ENCODE measurements at places on chromosomes 3 and 15.

GRCh38 chr3:134105876-134106556, 76.3 kb upstream of the SLCO2A1 start:
- no peak for DNase-seq

DNA sequence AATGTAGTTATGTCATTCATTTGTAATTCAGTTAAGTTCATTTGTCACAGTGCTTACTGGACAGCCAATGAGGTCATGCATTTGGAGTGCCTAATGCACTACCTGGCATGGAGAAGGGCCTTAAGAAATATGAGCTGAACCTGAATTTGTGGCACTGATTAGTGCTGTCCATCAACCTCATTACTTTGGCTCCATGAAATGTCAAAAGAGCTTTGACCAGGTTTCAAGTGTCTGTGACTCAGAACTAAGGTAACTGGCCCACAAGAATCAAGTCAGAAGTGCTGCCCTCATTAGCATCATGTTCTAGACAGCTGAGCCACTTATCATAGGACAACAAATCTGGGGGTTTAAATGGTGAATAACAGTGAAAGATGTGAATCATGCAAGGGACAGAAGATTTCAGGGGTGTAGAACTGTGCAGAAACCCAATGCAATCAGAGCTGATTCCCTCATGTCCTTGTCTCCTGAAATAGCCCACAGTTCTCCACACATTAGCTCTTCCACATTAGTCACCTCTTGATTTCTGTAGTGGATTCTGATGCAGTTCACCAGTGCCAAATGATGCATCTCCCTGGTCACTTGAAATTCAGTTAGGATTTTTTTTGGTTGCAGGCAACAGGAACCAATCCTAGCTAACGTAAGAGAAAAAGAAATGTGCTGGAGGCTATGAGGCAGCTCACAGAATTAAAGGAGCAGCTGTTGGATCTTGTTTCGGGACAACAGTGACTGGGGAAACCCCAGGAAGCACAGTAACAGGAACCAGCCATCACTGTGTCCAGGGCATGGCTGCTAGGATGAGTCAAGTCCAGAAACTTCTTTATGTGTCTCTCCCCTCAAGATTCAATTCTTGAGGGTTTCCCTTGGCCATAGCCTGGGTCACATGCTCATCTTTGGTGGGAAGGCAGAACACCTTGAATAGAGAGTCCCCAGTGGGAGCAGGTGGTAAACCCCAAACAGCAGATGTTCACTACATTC, 38.7 kb downstream of the CHST2 start:
- no peak for DNase-seq

DNA sequence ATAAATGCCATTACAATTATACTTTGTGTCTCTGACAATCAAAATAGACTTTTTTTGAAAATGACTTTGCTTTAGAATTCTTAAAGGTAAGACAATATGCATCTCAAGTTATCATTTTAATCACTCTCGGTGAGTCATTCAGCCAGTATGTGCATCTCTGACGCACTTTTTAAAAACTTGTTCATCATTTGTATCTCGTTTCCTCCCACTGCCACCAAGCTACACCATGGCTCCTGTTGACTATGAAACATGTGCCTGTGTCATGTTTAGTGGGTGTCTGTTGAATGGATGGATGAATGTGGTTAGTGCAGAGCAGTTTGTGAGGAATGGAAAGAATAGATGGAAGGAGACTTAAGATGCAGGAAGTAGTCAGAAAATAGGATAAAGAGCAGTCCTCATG, 68.6 kb downstream of the ARPP21 start:
- no peak for DNase-seq

DNA sequence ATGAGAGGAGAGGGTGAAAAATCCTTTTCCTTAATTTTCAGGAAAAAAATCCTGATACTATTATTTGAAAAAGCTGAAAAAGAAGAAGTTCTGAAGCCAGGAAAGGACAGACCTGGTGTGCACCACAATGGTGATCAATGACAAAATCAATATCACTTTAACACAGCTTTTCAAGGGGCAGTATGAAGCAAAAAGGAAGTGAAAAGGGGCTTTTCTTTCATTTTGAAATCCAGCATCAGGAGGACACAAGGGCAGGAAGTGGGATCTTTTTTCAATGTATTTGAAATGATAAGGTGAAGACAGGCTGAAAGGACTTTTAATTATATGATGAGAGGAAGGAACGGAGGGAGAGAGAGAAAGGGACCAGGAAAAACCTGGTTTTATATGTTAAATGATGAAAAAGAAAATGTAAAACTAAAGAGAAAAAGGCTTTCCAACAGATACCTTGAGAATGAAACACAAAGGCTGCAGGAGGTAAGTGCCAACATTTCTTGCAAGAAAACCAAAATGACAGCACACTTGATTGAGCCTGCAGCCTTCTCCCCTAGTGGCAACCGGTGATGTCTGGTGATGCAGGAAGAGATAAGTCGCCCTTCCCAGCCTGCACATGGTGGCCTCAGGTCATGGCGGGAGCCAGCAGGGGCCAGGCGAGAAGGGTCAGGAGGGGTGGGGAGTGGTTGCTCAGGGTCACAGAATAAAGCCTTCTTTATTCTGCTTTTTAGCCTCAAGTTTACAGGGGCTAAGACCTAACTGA, 236.7 kb upstream of the WNT5A start:
- DNase-seq, result no peak

GRCh38 chr3:177750436-177750835, 553.2 kb upstream of the TBL1XR1 start:
- DNase-seq, result no peak

- peak; percentile 32 for DNase-seq
Observed at GRCh38 chr3:155676252-155676981, 68.5 kb downstream of the PLCH1 start.

DNA sequence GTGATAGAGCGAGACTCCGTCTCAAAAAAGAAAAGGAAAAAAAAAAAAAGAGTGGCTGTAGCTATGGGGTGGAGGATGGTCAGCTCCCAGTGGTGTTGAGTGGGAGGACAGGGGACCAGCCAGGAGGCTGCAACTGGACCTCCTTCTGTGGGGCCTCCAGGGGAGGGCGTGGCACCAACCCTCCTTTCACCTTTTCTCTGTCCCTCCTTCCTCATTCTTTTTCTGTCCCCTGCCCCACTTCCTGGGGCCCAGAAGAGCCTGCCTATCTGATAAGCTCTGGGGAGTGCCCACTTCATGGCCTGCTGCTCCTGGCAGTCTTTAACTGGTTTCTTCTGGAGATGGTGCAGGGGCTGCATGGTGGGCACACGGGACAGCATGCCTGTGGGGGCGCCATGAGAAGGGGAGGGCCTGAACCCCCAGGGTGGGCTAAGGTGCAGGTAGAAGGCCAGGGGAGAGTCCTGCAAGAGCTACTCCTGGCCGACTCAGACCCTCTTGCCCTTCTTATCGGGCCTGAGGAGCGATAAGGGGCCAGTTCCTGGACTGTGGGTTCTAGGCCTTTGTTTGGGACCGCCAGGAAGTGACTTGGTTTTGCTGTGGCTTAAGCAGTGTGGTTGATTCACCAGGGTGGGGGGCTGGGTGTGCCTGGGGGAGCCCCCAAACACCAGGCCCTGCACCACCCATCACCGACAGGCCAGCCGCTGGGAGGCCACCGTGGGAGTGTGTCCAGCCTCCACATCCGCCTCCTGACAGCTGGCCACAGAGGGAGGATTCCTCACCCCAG, 49.4 kb upstream of the FLNB start:
- no peak for DNase-seq

GRCh38 chr15:70258369-70259027, 160.8 kb upstream of the TLE3 start:
- DNase-seq, result no peak

- DNase-seq, result no peak
Observed at GRCh38 chr3:183098536-183099025, 715 bp downstream of the MCCC1 start.

DNA sequence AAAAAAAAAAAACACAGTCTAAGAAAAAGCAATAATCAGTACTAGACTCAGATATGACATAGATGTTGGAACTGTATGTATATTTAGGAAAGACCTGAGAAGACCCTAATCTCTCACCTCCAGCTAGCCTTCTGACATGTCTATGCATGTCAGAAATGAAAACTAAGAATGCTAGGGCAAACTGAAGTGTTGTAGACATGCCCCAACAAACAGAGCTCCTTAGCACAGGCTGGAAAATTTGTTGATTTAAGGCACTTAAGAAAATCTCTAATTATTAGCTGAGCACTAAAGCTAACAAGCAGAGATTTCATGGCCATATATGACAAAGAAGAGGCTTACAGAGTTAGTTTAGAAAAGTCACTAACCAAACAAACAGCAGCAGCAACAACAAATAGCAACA, 45.5 kb upstream of the PRSS50 start:
- no peak for DNase-seq

GRCh38 chr3:46527239-46527638, 29.5 kb downstream of the RTP3 start:
- no peak for DNase-seq

DNA sequence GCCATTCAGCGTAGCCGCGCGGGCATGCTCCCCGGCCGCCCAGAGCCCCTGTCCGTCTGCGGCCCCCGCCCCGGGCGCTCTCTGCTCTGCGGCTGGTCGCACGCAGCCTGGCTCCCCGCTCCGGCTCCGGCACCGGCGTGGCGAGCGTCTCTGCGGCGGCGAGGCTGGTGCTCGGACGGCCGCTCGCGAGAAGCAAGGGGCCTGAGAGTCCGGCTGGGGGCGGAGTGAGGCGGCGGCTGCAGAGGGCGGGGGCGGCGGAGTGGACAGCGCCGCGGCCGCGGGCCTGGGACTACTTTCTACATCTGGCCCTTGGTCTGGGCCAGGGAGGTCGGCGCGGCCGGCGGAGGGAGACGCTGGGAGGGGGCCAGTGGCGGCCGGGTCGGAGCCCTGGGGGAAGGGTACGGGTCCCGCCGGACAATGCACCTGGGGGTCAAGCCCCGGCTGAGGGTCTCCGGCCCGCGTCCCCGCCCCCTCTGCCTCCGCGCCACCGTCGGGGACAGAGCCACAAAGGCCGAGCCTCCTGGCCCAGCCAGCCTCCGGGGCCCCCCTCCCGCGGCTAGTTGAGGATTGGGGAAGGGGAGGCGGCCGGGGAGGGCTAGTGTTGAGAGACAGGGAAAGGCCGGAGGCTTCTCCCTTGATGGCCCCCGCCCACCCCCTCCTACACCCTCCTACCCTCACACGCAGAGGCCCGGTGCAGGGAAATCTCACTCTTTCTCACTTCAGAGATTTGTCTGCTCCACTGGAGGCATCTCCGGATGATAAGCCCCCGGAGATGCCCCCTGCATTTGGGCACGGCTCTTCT, at the start of gene PRTG:
PRTG (minus strand) TSS at position 226 of the 802 bp plus-strand sequence; CDS start at position 5, 221 bp downstream.
- DNase-seq, result no peak

DNA sequence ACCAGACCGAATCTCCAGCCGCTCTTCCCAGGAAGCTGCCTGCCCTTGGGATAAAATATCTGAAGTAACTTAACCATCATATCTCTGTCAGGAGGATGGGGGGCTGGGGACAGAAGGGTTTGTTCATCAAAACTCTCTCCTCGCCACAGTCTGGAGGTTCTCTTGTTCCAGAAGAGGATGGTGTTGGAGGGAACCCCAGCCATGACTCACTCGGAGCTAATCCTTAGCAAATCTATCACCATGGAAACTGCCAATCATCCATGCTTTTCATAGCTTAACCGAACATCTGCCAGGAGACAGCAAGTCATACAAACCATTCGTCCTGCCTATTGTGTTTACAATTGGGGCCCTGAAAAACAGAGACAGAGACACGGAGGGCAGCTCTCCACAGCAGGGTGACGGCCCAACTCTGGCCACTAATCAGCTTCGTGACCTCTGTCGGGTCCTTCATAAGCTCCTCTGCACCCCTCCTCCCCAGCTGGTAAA, 73.8 kb upstream of the HEG1 start:
- DNase-seq, result peak; percentile 99

DNA sequence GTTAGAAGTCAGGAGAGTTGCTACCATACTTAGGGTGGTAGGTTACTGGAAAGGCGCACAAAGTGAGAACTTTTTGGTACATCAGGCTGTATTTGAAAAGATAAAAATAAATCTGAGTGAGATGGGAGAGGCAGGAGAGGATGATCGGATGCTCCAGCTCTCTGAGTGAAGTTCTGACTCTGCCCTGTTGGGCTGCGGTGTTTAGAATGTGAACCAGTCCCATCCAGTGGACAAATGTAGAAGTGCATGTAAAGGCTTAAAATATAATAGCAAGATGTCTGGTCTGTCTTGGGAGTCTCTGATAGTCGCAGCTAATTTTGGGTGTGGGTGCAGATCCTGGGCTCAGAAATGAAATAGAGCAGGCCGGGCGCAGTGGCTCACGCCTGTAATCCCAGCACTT, 30.4 kb downstream of the ACKR2 start:
- DNase-seq, result peak; percentile 21

GRCh38 chr15:76107169-76107568, 47.4 kb downstream of the TMEM266 start:
- no peak for DNase-seq

DNA sequence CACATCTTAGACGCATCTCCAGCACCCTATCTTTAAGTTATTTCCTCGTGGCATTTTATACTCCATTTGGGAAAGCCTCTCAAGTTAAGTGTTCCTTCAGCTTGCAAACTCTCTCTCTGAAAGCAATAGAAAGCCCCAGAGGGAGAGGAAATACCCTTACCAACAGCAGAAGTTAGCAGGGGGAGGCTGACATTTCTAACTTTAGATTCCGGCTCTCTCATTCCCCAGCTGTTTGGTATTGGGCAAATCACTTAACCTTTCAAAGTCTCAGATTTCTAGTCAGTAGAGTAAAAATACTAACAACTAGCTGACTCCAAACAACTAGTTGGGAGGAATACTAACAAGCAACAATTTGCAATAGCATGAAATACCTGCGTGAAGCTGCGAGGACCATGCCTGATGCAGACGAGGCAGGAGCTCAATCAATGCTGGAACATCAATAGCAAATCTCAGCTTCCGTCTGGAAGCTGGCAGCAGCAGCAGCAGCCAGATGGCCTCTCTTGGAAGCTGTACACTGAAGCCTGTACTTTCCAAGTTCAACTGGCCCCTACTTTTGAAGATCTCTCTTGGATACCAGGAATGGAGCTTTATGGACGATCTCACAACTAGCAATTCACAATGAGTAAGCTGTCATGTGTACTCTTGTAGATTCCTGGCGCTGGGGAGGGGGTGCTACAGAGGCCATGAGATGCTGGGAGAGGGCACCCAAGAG, 47.8 kb downstream of the THBS1 start:
- DNase-seq, result no peak

GRCh38 chr3:4425707-4426106, 41.4 kb downstream of the SUMF1 start:
- no peak for DNase-seq

GRCh38 chr3:50338965-50339364, 1.7 kb downstream of the RASSF1 start:
- DNase-seq, result no peak

GRCh38 chr15:82647045-82647834, at the start of gene CPEB1:
TSS of gene CPEB1 (minus strand) at chr15:82647363. CDS start at chr15:82628459, 18,904 bp downstream.
- no peak for DNase-seq
